ENCODE measurements at places on chromosomes 3 and 15.

- DNase-seq, result no peak
These were observed 99.1 kb upstream of the AGTR1 start for GRCh38 chr3:148598619-148599018.

DNA sequence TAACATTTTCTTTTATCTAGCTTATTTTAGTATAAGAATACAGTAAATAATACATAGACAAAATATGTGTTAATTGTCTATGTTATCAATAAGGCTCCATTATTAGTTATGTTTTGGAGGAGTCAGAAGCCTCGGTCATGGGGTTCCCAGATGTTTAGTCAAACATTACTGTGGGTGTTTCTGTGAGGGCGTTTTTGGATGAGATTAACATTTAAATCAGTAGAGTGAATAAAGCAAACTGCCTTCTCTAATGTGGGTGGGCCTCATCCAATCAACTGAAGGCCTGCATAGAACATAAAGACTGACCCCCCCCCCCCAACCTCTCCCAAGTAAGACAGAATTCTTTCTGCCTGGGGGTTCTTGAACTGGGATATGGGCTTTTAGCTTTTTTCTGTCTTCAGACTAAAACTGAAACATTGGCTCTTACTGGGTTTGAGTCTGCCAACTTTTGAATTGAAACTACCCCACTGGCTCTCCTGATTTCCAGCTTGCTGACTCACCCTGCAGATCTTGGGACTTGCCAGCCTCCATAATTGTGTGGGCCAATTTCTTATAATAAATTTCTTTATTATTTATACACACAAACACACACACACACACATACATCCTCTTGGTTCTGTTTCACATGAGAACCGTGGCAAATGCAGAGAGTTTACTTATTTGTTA lies 192.0 kb downstream of the TPRG1 start:
- DNase-seq, result no peak

DNA sequence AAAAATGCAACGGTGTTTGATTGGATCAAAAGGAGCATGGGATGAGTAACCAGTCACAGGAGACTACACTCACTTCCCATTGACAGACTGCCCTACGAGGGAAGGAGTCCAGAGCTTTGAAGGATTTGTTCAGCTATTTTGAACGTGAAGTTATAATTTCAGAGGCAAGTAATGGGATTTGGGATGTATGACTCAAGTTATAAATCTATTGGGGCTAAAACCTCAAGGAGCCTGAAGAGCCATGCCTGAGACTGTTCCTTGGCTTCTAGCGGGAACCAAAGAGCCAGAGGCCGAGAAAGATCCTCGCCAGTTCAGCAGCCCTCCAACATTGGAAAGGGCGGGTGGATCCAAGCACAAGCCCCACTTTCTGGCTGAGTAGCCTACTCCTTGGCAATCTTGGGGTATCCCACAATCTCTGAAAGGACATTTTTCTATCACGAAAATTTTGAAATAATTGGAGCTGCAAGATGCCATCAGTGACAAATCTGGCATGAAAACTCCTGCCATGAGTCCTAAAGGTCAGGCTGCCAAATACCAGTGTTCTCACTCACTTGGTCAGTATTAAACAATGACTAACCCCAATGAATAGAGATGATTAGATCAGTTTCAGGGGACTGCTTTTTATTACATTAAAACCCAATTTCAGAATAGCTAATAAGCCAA lies 48.6 kb upstream of the SLCO2A1 start:
- no peak for DNase-seq

DNA sequence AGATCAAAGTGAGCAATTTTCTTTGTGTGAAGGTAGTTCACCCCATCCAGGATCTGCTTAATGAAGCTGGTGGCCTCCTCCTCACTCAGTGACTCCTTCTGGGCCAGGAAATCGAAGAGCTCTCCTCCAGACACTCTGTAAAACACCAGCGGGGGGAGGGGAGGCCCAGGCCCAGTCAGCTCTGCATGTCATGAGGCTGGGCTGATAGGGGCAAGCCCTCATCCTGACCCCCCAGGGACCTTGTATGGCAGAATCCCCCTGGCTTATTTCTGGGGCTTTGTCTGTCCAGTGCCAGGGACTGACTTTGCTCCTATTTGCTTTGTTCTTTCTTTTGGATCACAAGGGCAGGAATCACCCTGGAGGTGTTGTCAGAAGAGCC lies 74.9 kb downstream of the DAPK2 start:
- no peak for DNase-seq

- no peak for DNase-seq
These were observed 353.6 kb upstream of the ZNF717 start for GRCh38 chr3:76138921-76139320.

- DNase-seq, result no peak
These were observed 44.4 kb upstream of the ST3GAL6 start for GRCh38 chr3:98718730-98719129.

GRCh38 chr3:170448584-170448983 lies 29.9 kb downstream of the CLDN11 start:
- DNase-seq, result no peak

All from trophoblast cell (in vitro differentiated cells and primary cell).